ENCODE measurements at places on chromosomes 4 and X. TPM values are rescaled to one million over a fixed set of nuclear protein-coding genes. Genes with fewer than 3 reads are reported as not detected.

The SHOX gene
- not detected for total RNA-seq

DNA sequence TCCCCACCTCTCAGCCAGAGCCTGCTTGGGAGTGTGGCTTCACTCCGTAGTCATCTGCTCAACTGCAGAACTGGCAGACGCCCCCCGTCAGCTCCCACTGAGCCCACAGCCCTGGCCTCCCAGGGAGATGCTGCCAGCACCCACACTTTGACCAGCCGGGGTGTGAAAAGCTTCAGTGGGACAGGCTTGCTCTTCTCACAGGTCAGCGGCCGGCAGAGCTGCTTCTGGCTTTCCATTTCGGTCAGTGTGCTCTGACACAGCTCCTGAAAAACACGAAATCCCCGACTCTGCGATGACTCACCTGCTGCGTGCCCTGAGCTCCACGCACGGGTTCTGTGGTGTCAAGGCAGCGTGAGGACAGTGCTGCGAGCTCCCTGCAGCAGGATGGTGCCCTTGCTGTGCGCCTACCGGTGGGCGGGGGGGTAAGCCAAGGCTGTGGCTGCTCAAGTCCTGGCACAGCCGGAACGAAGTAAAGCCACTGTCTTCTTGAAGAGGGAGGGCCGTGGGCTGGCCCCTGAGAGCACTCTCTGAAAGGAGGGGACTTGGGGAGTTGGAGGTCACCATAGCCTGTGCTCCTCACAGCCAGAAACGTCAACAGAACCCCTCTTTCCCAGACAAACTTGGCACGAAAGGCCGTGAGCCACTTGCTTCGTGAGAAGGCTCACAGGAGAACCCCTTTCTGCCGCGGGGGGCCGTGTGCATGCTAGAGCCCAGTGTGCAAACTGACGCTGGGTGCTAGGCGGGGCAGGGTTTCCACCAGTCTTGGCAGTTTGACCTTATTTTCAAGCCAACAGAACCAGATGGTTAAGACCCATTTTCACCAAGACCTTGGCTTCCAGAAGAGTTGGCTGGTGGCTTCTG, 23.6 kb downstream of the NOP14 start:
- DNase-seq, result no peak

DNA sequence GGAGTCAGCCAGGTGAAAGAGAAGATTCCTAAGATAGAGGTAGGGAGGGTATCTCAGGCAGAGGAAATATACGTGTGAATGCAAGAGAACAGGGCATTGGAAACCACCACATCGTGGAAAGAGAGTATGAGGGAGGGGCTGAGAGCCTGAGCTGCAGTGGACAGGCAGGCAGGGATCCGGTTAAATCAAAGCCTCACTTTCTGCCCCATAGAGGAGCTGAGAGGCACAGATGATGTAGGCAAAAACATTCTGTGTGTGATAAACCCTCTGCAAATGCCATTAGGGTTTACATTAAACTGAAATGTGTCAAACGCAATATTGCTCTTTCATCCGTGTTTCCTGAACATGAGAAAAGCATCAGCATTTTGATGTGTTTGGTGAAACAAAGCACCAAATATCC, 298.1 kb upstream of the TAPT1 start:
- no peak for DNase-seq

- no peak for DNase-seq
Measured at GRCh38 chr4:28488021-28488420, 1627.4 kb downstream of the STIM2 start.

GRCh38 chr4:98921292-98921691, 7.6 kb downstream of the EIF4E start:
- DNase-seq, result no peak

- no peak for DNase-seq
Measured at GRCh38 chrX:71533516-71533850, 579 bp downstream of the OGT start.

The DTHD1 gene
- total RNA-seq, result not detected

- DNase-seq, result no peak
Measured at GRCh38 chr4:67565284-67565683, 6.8 kb downstream of the STAP1 start.

DNA sequence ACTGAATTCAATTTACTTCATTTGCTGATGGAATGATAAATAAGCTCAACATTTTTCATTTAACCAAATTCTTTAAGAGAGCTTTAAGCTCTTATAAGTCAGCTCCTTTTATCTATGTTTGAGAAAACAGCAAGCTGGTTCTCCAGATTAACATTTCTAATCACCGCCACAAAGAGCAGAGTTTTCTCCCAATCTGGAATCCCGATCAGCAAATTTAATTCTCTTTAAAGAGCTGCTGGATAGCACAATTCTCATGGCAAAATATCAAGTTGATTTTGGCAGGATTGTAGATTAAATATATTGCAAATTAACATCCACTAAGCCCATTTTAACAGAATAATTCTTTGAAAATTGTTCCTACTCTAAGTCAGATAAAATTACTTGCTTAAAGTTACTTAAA, 48.8 kb downstream of the RPS6KA3 start:
- DNase-seq, result no peak

DNA sequence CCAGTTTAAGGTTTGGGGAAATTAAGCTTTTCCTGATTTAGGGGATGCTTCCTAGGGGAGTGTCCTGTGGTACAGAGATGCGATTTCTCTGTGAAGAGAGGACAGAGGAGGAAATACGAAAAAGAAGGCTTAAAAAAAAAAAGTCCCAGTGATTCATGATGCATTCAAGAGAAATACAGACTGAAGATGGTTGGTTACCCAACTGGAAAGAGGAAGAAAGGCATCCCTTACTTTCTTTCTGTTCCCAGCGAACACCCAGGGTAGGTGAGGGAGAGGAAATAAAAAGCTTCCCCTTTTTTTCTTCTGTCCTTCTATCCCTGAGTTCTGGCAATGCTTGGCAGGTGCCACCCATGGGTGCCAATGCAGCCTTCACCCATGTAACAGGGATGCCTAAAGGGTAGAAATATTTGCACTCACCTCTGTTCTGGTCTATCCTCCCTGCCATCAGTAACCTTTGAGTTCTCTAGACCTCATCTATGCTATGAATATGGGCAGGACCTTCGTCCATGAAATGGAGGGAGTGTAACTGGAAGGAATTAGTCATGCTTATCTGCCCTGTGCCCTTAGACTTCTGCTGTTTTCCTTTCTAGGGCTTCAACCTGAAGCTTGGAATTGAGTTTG, 230.1 kb upstream of the GALNTL6 start:
- no peak for DNase-seq

The PPP3CA gene
- total RNA-seq, result 39.6 TPM

The PCDH11X gene
- total RNA-seq, result 0.08 TPM

DNA sequence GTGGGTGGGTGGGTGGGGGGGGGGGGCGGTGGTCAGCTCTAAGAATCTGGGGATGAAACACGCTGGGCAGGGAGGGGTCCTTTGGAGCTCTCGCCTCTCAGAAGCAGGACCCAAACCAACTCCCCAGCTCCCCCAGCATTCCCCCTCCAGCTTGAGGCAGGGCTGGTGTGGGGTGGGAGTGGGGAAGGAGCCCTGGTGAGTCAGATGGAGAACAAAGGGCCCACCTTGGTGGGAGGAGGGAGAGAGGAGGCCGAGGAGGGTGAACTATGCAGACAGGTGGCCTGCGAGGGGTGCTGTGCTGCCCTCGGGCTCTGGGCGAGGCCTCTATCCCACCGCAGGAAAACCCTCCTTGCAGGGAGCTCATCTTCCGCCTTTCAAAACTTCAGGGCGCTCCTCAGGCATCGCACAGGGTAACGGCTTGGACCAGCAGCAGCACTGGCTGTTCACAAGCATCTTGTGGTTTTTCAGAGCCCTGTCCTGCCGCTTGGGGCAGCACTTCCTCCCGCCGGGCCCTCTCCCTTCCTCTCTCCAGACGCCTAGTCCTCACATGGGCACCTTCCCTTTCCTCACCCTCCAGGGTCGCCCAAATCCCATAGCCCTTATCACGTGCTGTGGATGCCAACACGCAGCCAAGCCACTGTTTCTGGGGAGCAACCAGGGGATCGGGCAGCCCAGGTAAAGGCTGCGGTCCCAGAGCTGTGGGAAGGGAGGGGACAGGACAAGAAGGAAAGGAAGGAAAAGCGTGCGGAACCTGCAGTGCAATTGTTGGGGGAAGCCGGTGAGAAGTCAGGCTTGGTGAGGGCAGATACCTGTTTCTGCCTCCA, 34.0 kb upstream of the GRPEL1 start:
- DNase-seq, result peak; percentile 69

The BRS3 gene
- total RNA-seq, result not detected

- peak; percentile 55 for DNase-seq
Measured at GRCh38 chr4:140135529-140136088, 18.4 kb downstream of the MAML3 start.

The SPIN2A gene
- total RNA-seq, result 0.37 TPM

- DNase-seq, result peak; percentile 12
Measured at GRCh38 chr4:188296331-188296730, 157.1 kb downstream of the TRIML1 start.

DNA sequence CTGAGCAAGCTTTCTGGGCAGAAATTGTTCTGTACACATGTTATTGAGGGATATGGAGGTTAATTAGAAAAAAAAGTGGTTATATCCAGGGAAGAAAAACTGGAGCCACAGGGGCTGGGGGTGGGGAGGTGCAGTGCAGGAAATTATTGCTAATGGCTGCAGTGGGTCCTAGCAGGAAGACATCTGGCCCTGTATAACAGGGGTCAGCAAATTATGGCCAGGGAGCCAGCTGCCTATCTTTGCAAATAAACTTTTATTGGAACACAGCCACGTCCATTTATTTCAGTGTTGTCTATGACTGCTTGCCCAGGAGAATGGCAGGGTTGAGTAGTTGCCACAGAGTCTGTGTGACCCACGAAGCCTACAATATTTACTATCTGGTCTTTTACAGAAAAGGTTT, 23.4 kb upstream of the PRPS2 start:
- no peak for DNase-seq

DNA sequence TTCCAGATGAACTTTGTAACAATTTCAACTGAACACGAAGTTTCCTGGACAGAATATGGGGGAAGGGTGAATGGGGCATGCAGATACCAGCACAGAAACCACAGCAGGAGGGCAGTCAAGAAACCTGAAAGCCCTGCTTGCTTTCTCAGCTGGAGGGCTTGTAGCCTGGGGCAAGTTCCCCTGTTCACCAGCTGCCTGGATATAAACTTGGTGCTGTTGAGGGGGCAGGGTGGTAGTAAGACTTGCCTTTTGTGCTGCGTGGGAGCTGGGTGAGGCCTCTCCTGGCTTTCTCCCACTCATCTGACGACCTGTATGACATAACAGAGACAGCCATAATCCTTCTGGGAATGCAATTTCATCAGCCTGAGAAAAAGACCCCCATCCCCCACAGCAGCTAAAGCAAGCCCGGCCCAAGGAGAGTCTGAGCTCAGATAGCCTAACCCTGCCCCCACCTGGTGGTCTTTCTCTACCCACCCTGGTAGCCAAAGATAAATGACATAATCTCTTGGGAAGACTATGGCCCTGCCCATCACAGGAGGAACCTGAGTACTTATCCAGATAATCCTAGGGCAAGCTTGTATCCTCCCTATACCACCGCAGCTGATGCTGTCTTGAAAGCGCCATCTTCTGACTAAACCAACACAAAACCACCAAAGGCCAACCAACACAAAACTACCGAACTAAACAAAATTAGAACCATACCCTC, 234.3 kb downstream of the LAS1L start:
- no peak for DNase-seq

The AVPR2 gene
- not detected for total RNA-seq

The CT47B1 gene
- total RNA-seq, result not detected

The ADRA2C gene
- total RNA-seq, result 0.10 TPM

- DNase-seq, result no peak
Measured at GRCh38 chrX:24874604-24875247, 141.0 kb downstream of the ARX start.

GRCh38 chr4:174538123-174538875, 16.0 kb upstream of the HPGD start:
- no peak for DNase-seq

The ARMCX2 gene
- total RNA-seq, result 59.7 TPM

The PLS3 gene
- total RNA-seq, result 110 TPM

DNA sequence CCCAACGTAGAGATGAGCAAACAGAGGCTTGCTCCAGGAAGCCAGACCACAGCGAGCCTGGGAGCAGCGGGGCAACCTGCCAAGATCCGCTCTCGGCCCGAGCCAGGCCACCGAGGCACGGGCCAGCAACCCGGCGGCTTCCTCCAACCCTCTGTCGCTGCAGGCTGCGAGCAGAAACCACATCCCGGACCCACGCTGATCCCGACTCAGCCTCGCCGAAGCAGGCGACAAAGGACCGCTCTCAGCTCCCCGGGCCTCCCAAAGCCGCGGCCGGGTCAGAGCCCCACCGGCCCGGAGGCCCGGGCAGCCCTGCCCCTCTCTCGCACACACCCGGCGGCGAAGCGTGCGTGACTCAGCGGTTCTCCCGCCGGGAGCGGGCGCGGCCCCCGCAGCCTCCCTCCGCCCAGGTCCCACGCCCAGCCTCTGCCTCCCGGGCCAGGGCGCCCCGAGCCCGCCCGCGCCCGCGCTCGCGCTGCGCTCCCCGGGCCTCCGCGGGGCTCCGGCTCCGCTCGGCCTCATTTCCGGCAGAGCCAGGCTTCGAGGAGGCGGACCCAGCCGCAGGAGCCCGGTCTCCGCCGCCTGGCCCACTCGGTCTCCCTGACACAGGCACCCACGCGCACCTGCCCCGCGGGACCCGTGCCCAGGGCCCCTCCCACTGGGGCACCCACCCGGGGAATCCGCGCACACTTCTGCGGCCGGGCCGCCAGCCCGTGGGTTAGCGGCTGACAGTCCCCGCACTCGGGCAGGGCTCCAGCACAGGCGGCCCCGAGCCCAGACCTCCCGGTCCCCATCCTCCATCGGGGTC, 1.7 kb downstream of the PPP2R2C start:
- DNase-seq, result peak; percentile 70

DNA sequence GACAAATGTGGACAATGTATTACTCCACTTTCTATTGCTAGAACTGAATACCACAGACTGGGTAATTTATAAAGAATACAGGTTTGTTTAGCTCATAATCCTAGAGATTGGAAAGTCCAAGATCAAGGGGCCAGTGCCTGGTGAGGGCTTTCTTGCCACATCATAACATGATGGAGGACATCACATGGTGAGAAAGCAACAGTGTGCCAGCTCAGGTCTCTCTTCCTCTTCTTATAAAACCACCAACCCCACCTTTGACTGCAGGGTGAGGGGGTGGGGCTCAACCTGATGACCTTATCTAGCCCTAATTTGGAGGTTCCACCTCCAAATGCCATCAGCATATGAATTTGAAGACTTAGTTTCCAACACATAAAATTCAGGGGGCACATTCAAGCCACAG, 105.7 kb upstream of the CXorf66 start:
- DNase-seq, result no peak

The MAML3 gene
- total RNA-seq, result 8.0 TPM

DNA sequence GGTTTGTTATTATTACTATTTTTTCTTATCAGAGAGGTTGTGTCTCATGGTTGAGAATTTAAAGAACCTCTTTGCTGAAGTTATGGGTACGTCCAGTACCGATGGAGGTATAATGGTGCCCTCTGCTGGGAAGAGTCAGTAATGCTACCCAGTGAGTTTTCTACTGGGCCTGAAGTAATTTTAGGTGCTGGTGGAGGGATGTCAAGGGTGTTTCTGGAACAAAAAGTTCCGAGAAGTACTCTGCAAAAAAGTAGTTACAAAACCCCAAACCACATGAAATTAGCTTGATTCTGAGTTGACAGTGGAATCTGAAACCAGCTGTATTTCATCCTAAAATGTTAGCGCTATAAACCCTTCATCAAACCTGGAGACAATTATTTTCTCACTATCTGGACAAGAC, 102.5 kb upstream of the MID1 start:
- peak; percentile 42 for DNase-seq

The MAP9 gene
- total RNA-seq, result 5.7 TPM

The EGFL6 gene
- not detected for total RNA-seq

All from HT1080 (cell line).